NB4 (cell line): ENCODE measurements at places on chromosomes 7 and 10.

- DNase-seq, result no peak
Observed at GRCh38 chr7:89771003-89771636, 383.1 kb upstream of the STEAP1 start.

- no peak for DNase-seq
Observed at GRCh38 chr10:53864846-53865245, 936.2 kb downstream of the PCDH15 start.

DNA sequence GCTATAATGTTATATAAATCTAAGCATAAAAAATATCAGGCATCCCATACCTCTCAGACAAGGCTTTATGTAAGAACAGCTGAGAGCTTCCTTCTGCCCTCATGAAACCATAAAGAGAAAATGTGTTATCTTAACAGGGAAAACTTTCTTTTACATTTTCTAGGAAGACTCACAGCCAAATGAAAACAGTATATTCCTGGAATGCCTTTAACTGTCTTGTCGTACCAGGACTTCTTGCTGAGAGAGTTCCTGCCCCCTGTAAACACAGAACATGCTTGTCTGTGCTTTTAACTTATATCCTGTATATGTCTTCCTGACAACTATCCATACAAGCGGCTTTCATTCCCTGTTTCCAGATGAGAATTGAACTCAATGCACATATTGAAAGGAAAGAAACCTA, 64.8 kb upstream of the AHR start:
- no peak for DNase-seq

DNA sequence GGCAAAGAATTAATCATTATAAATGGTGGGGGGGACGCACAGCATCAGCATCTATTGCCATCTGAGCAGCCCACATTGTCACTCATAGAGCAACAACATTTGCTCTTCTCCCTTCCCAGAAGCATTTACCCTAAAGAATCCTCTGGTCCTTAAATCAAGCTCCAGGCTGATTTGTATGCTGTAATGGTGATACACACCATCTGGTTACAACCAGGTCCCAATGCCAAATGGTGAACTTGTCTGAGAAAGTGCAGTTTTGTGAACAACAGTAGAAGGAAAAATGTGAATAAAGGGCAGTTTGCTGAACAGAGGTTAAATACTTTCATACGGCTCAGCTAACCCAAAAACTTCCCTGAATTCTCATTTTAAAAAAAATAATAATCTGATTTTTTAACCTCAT, 38.8 kb upstream of the TCF7L2 start:
- no peak for DNase-seq

DNA sequence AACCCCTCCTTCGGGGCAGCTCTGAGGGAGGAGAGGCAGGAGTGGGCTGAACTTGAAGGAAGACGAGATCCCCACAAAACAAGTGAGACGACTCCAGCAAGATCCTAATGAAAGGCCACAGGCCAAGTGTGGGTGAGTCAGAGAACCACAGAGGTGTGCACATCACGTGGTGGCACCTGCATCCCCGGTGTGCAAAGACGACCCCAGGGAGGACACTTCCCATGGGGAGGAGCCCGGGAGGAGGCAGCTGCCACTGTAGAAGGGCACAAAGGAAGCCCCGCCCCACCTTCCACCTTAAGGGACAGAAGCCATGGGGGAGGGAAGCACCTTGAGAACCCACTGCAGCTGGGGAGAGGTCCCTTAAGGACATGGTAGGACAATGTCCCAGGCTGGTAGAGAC, 45.7 kb downstream of the ESYT2 start:
- no peak for DNase-seq

DNA sequence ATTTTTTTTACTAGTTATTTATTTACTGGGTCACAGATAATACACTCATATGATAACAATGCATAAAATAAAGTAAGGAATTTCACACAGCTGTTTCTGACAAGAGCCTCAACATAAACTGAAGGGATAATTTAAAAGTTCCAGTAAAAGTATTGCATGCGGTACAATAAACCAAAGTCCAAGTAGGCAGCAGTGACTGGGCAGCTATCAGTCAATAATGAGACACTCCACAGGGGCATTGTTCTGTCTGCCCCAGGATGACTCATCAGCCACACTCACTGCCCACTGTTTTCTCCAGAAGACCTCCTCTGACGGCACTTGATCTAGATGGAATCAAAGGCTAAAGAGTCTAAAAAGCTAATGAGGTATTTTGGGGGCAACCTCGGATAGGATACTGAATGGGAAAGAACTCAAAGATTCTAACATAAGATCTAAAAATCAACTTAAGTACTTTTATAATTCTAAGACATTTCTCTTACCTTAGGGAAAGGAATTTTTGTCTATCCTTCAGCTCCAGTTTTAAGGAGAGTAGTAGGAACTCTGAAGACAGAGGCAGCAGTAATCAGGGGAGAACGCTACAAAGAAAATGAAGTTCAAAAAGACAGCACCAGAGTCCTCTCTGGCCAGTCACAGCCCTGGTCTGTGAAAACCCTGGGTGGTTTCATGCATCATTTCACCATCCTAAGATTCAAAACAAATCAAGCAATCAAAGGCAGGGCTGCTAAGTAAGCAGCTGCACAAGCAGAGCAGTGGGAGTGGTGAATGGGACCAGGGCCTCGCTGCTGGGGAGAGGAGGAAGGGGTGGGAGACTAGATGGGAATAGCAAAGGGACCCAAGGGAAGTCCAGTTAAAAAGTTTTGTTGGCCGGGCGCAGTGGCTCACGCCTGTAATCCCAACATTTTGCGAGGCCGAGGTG, 175.1 kb downstream of the AVL9 start:
- peak; percentile 87 for DNase-seq

- no peak for DNase-seq
Observed at GRCh38 chr10:71426058-71426605, 29.4 kb downstream of the CDH23 start.

DNA sequence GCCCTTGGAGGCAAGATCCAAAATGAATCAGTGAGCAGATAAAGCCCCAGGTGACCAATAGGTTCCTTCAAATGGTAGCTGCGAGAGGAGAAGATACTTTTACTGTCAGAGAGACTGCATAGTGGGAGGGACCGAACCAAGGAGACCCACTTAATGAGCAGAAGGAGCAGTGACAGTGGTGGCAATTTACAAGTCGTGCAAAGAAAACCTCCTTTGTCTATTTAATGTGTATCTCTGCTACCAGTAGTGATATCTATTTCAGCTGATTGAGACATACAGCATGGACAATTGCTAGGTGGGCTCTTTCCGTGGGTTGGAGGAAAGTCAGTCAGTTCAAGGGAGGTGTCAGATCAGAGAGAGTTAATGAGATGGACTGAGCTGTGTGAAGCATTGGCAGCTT, 480.4 kb downstream of the GATA3 start:
- no peak for DNase-seq
